Adipocyte (in vitro differentiated cells): ENCODE measurements at places on chromosomes 5 and 9.

GRCh38 chr9:86353655-86354010, 577 bp downstream of the TUT7 start:
- no peak for DNase-seq

- no peak for DNase-seq
These were observed 56.7 kb downstream of the TSSK1B start for GRCh38 chr5:113378081-113378480.

GRCh38 chr9:109914280-109915027, 134.5 kb downstream of the PALM2AKAP2 start:
- peak; percentile 88 for DNase-seq

DNA sequence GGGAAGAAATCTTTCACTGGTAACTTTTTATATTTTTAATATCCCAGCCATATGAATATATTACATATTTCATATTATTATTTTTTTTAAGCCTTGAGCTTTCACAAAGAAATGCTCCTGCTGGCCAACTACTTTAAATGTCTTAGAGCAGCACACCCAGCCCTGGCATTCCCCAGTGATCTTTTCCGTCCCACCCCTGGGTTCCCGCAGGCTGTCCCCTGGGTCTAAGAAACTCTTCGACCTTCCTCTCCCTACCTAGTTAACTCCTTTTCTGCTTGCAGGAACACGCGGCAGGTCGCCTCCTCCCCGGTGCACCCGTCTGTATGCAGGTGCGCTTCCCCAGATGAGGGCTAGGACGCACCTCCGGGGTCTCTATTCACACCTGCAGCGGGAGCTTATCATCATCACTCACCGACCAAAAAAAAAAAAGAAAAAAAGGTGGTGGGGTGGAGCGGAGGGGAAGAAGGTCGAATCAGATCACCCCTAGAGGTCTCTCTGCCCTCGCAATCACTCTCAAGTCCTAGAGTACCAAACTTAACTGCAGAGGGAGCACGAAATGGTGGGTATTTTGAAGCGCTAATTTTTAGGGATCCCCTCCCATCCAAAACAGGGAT, 696 bp downstream of the ZFP62 start:
- peak; percentile 23 for DNase-seq

DNA sequence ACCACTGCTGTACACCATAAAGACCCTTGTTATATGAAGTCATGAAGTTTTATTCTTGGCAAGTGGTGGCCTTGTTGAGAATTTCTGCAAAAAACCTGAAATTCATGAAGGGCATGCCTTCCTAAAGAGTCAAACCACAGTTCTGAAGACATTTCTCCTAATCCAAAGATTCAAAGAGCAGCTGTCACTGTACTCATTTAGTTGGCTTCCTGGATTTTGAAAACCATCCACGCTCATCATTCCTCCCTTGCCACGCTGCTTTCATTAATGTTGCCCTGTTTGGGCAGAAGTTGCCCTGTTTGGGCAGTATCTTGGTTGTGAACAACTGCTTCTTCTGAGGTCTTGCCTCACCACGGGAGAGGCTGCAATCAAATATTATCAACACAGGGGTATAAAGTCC, 560.3 kb upstream of the TLE4 start:
- DNase-seq: no peak

- DNase-seq: no peak
These were observed 4.6 kb upstream of the TERT start for GRCh38 chr5:1299511-1299850.
